ENCODE measurements at places on chromosomes 3 and 15.

- DNase-seq: no peak
Measured at GRCh38 chr15:78492872-78493271, 14.5 kb upstream of the HYKK start.

- DNase-seq: no peak
Measured at GRCh38 chr15:77839970-77840905, 207.5 kb upstream of the LINGO1 start.

DNA sequence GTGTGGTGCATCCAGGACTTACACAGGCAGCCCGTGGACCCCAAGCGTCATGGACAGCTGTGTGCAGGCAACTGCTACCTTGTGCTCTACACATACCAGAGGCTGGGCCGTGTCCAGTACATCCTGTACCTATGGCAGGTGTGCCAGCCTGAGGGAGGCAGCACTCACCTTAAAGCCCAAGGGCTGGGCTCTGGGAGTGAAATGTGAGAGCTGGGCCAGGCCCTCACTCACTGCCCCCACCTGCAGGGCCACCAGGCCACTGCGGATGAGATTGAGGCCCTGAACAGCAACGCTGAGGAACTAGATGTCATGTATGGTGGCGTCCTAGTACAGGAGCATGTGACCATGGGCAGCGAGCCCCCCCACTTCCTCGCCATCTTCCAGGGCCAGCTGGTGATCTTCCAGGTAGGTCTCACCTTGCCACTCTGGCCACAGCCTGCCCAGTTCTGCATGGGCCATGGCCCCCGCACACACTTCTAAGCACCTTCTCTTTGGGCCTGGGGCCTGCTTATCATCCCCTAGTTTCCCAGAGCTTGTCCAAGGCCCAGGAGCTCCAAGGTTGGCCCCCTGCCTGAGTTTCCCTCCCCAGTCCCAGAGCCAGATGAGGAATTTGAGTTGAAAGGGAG is 11.0 kb downstream of the VILL start:
- no peak for DNase-seq

DNA sequence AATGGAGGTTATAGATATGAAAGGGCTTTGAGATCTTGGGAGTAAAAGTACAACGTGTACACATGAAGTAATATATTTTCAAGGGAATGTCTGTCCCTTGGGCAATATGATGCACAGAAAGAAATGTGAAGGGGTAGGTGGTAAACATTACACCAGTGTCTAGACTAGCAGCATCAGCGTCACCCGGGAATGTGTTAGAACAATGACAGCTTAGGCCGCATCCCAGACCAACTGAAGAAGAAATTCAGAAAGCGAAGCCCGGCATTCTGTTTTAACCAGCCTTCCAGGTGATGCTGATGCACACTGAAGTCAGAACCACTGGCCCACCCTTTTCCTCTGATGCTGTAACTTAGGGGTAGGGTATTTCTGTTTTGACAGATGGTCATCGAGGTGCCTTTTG is 6.3 kb downstream of the INAFM2 start:
- DNase-seq: no peak

DNA sequence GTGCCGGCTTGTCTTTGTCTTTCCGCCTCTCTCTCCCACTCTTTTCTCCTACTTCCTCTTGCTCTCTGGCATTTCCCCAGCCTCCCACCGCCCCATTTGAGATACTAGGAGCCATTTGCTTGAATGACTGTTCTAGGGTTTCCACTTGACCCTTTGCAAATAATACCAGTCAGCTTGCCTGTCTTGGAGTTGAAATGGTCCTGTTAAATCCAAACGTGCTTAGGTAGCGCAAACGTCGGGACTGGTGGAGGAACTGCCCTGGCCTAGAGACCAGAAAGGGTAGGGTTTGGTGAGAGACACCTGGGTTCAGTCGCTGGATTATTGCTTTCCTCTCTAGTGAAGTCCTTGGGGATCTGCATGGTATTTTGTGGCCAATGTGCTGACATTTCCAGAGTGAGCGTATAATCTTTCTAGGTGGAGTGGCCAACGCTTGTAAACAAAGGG is 10.6 kb downstream of the ZIC1 start:
- no peak for DNase-seq

- no peak for DNase-seq
Measured at GRCh38 chr3:144989807-144990206, 1018.2 kb downstream of the DIPK2A start.

DNA sequence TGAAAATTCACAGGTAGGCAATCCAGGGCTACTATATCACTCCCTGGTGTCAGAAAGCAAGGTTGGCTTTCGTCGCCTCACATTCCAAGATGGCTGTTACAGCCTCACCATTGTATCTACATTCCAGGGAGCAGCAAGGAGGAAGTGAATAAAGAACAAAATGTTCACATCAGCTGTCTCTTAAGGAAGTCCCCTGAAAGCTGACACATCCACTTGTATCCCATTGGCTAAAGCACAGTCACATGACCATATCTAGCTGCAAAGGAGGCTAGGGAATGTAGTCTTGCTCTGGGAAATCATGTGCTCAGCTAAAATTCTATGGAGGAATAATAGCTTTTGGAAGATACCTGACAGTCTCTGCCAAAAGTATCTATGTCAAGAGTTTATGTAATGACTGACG is 12.8 kb upstream of the GATA2 start:
- DNase-seq: no peak

- DNase-seq: no peak
Measured at GRCh38 chr3:58577269-58577821, at the start of gene FAM107A. FAM107A (minus strand) TSS chr3:58577391; CDS start chr3:58569860, 7,531 bp downstream.

DNA sequence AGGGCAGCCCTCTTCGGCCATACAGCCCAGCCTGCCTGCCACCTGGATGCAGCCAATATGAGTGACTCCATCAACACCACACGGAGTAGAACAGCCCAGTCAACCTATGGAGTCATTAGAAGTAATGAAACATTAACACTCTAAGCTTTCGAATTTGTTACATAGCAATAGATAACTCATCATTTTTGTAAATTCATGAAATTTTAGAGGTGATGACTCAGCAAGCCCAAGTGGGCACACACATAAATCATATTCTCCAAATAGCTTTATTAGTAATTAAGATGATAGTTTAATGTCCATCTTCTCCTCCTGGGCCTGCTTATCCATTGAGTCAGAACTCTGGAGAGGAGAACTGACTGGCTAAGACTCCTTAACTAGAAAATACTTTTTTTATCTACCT is 335.0 kb upstream of the KCNH8 start:
- DNase-seq: no peak

- DNase-seq: no peak
Measured at GRCh38 chr15:71538181-71538580, 272.2 kb upstream of the NR2E3 start.

- no peak for DNase-seq
Measured at GRCh38 chr3:104279617-104280016, 1087.1 kb upstream of the ALCAM start.

DNA sequence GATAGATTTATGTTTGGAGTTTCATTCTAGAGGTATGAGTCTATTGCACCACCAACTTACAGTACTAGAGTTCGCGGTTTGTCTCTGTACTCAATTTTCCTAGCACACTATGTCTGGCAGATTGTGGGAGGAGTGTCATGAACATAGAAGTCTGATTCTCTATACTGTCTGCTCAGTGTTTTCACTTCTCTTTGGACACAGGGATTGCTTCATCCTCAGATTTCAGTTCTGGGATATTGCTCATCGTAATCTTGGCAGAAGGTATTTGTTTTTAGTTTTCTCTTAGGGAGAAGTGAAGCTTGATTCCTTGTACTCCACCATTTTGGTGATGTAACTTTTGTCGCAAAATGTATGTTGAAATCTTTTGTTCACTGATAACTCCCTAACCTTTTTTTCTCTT is 27.8 kb upstream of the AZI2 start:
- DNase-seq: no peak

- DNase-seq: no peak
Measured at GRCh38 chr3:109831403-109831802, 494.1 kb upstream of the DPPA4 start.

DNA sequence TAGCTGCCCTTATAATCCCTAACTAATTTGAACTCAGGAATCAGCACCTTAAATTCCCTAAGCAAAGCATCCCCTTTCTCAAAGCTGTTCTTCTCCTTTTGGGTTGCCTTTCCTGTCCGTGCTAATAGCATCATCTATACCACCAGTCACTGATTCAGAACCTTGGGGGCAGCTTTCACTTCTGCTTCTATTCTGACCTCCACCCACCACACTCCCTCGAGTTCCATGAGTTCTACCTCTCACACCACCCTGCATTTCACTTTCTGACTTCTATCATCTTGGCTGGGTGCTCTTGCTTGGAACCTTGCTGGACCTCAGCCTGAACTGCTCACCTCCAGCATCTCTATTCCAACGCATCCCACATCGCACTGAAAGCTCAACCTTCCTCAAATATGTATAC is 55.4 kb upstream of the KCNMB2 start:
- DNase-seq: no peak

DNA sequence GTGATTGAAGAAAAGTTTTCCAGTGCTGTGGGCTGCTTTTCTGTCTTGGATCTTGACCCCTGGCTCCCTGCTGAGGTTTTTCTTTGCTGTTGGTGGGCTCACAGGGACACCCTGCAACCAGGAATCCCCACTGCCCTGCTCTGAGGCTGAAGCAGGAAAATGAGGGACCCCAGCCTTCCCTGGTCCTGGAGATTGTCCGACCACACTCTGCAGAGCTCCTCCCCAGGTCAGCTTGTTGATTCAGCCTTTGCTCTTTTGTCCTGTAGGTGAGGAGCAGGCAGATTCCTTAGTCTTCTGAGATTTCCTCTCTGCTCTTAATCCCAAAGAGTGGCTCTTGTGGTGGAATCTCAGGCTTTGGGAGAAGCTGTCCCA is 194.5 kb downstream of the RPLP1 start:
- DNase-seq: no peak

DNA sequence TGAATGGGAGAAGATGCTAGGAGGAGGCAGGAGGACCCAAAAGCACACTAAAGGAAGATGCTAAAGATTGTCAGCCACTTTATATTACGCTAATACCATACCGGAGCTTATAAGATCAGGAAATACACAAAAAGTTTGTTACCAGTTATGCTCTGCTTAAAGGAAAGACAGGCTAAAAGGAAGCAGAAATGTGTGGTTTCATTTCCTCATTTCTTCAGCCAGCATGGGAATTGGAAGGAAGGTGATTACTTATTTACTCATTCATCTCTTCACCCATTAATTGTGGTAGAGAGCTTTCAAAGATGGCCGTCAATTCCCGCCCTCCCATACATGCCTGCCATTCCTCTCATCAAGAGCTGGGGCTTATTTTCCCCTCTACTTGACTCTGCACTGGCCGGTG is 26.7 kb upstream of the TMEM158 start:
- DNase-seq: no peak

- DNase-seq: no peak
Measured at GRCh38 chr15:56490461-56490860, 25.5 kb upstream of the MNS1 start.

- no peak for DNase-seq
Measured at GRCh38 chr3:127386490-127386889, 98.6 kb upstream of the PRR20G start.

- no peak for DNase-seq
Measured at GRCh38 chr15:71465131-71465955, 345.0 kb upstream of the NR2E3 start.

GRCh38 chr15:40258544-40258943 is 19.7 kb downstream of the PAK6 start:
- DNase-seq: no peak

GRCh38 chr15:27092390-27092789 is 121.4 kb downstream of the GABRG3 start:
- DNase-seq: no peak

GRCh38 chr15:99412626-99413025 is 153.2 kb upstream of the MEF2A start:
- no peak for DNase-seq

DNA sequence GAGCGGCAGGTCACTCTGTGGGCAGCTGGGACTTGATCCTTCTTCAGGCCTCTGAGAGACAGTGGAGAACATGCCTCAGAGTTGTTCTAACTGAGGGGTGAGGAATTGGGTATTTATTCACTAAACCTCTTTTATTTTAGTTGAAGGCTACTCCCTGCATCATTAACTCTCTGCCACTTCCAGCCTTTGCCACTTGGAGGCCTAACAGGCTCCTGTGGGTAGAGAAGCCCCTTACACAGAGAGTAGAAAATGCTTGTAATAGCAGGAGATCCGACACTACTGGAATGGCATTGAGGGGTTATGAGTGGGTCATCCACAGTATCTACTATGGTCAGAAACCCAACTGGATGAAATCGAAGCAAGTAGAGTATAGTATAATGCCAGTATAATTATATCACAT is 81.7 kb downstream of the RYR3 start:
- DNase-seq: no peak

DNA sequence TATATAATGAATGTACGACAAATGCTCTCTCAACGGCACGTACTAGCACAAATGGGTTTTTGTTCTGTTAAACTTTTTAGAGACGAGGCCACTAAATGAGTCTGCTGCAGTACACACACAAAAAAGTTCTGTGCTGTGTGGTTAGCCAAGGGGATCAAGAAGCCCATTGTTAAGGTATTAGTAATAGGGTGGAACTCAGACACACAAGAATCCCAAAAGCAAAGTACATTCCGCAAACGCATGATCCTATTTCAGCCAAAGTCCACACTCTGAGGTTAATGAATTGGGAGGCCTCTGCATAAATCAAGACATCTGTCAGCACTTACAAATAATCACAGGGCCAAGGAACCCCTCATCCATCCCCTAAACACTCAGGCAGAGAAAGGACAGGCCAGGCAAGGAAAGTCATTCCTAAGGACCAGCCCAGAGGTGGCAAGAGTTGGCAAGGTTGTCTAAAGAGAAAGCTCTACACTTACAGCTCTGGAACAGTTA is 12.1 kb downstream of the OSBPL10 start:
- DNase-seq: no peak

DNA sequence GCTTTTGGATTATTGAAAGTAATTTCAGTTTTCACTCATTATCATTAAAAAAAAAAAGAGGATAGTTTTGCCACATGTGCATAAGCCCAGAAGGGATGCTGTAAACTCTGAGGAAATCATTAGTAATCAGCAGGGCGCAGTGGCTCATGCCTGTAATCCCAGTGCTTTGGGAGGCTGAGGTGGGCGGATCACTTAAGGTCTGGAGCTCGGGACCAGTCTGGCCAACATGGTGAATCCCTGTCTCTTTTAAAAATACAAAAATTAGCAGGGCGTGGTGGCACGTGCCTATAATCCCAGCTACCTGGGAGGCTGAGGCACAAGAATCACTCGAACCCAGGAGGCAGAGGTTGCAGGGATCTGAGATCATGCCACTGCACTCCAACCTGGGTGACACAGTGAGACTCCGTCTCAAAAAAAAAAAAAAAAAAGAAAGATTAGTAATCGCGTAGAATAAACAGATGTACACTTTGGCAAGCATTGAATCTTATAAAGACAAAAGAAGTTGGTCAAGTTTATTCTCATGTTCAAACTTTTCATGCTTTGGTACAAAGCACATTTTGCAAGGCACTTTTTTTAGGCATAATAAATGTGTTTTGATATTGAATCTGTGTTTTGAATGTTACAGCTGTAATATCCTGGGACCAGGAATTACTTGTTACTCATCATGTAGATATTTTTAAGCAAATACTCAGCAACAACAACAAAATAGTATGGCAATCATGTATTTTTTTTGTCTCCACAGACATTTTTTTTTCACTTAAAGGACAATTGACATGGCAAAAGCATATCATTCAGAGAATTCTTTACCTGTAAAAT is 93.2 kb upstream of the AGTR1 start:
- DNase-seq: no peak

- DNase-seq: no peak
Measured at GRCh38 chr15:69973102-69973714, 124.5 kb downstream of the TLE3 start.
